T-cell (primary cell): ENCODE measurements at places on chromosomes 12 and 14.

- H3K27ac ChIP-seq: no peak overlapping the region
- H3K4me1 ChIP-seq: no peaks in the 10 kb centered on the region
- no peaks in the 10 kb centered on the region for H3K36me3 ChIP-seq
- peaks cover 11% of the 10 kb centered on the region for H3K27me3 ChIP-seq
Measured at GRCh38 chr12:52331833-52332232, 10.6 kb upstream of the KRT83 start.

- DNase-seq: no peak
- no peak overlapping the region for H3K27ac ChIP-seq
- no peak overlapping the region for H3K4me3 ChIP-seq
- no peaks in the 10 kb centered on the region for H3K36me3 ChIP-seq
- H3K27me3 ChIP-seq: no peaks in the 10 kb centered on the region
Measured at GRCh38 chr12:18415227-18415626, 153.9 kb downstream of the PIK3C2G start.

GRCh38 chr12:130431176-130431575, 93.5 kb downstream of the PIWIL1 start:
- H3K4me1 ChIP-seq: no peaks in the 10 kb centered on the region
- no peak overlapping the region for H3K27ac ChIP-seq
- no peak overlapping the region for H3K4me3 ChIP-seq
- no peak for DNase-seq
- H3K36me3 ChIP-seq: no peaks in the 10 kb centered on the region

GRCh38 chr12:5078423-5078822, 34.7 kb downstream of the KCNA5 start:
- no peak overlapping the region for H3K27ac ChIP-seq
- H3K4me1 ChIP-seq: no peaks in the 10 kb centered on the region
- H3K36me3 ChIP-seq: no peaks in the 10 kb centered on the region
- no peak for DNase-seq
- peaks cover 19% of the 10 kb centered on the region for H3K27me3 ChIP-seq
